Stimulated activated CD4-positive, alpha-beta T cell treated with anti-CD3 and anti-CD28 coated beads, Interleukin-15, amount 100 ng/mL, for 1 hour (primary cell): ENCODE measurements at places on chromosomes 1 and 21.

DNA sequence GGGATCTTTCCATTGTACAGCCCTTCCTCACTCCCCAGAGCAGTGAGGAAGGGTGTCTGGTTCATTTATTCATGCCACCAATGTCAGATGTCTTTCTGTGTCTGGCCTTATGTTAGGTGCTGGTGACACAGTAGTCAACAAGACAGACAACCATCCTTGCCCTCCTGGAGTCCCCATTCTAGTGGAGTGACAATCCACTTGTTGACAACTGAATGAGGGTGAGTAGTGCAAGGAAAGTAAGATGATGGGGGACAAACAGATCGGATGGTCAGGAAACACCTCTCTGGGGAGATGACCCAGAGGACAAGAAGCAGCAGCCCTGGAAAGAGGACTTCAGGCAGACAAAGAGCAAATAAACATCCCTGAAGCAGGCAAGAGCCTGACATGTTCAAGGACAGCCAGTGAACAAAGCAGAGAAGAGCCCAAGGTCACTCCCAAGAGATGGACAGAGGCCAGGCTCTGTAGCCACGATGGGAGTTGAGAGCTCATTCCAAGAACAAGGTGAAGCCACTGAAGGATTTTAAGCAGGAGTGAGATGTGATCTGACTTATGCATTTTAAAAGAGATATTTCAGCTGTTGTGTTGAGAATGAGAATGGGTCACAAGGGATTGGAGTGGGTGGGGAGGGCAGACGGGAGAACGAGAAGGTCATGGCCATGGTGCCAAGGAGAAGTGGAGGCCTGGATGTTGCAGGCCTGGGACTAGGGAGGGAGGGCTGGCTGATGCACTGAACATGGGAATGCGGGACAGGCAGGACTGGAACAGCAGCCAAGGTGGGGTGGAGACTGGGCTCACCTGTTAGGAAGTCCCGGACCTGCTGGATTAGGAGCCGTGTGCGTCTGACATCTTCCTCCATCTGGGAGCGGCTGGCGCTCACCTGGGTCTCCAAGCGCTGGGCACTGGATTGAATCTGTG, 30.2 kb downstream of the LAMB3 start:
- DNase-seq = no peak

DNA sequence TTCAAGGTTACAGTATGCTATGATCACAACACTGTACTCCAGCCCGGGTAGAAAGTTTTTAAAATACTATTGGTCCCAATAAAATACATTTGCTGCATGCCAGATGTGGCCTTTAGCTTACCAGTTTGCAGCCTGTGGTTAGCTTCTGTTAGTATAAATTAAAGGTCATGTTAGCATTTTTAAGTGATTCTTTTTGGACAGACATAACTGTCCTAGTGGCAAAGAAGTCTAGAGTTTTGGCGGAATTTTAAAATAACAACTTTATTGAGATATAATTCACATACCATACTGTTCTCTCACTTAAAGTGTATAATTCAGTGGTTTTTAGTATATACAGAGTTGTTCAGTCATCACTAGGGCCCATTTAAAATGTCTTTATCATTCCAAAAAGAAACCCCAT, 24.3 kb upstream of the TMEM39B start:
- no peak for DNase-seq

- DNase-seq = no peak
Observed at GRCh38 chr1:241787691-241788090, 60.3 kb upstream of the EXO1 start.

DNA sequence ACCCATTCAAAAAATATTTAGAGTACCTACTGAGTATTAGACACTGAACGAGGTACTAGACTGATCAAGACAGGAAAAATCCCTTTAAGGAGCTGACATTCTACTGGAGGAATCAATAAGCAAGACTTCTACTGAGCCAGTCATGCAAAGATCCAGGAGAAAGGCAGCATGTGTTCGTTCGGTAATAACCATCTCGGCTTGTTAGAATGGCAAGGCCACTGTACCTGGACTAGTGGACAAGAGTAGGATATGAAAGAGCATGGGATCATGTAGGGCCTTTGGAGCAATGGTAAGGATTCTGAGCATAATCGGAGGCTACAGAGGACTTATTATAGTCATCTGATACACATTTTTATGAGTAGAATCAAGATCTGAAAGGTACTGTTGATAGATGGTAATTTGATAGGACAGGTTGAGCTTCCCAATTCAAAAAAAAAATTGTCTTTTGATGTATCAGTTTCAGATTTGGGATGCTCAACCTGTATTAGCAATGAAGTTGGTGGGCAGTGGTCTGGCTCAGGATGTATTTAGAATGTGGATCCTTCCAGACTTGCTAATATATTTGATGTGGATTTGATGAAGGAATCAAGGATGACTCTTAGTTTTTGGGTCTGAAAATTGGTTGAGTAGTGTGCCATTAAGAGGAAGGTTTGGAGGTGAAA, 2.3 kb downstream of the COX20 start:
- no peak for DNase-seq

DNA sequence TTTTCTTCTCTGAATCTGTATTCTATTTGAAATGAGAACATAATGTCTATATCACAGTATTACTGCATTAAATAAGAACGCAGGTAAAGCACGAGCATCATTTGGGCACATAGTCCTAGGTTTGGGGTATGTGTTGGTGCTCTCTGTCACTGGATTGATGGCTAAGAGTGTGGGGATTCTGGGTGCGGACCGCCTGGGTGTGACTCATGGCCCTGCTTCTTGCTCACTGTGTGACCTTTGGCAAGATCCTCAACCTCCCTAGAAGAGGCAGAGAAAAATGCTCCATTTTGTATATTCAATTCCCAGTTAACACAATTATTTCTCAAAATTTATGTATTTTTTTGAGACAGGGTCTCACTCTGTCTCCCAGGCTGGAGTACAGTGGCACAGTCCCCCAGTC, 99.7 kb downstream of the LAMC2 start:
- DNase-seq = no peak

DNA sequence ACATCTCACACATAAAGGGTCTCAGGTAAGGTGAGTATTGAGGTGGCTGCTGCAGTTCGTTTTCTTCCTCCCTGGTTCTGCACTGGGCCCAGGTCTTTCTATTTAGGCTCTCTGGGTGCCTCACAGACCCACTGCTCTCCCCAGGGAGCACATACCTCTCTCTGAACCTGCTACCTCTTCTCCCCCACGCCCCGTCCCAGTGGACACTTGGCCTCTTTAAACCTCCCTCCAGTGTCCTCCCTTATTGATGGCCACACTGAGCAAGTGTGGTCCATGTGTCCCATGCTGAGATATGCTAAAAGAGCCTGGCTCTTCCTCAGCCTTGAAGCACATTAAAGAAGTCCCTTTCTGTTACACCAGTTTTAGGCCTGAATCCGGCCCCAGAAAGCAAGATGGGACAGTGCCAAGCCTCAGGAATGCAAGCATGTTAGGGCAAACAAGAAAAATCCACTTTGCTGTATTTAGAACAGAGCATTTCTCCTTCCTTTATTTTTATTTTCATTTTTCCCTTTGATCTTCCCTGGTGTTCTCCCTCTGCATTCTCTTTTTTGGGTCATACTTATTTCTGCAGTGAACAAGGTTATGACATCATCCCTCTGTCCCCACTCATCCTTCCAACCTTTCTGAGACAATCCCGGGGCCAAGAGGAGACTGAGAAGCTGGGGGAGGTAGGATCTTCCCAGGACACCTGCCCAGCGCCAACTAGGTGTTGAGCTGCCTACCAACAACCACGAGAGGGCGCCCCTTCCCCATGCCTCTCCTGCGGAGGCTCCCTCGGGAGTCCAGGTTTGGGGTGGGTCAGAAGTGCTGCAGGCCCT, 5.0 kb upstream of the CHI3L2 start:
- peak; percentile 51 for DNase-seq

DNA sequence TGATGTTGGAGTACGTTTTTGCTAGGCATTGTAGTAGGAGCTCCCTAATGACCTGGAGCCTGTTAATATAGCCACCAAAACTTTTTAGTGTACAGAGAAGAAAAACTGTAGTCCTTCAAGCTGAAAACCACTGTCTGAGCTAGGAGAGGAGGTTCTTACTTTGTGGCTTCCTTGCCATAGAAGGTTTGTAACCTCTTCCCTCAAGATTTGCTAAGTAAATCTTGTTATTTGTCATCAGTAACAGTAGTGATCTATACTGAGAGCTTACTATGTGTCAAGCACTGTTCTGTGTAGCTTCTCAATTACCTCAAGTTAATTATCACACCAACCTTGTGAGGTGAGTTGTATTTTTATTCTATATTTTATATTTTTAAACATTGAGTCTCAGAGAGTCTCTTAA, 21.2 kb upstream of the LRRC8C start:
- no peak for DNase-seq

- no peak for DNase-seq
Observed at GRCh38 chr1:3759796-3760195, 7.5 kb downstream of the CCDC27 start.

- DNase-seq = peak; percentile 33
Observed at GRCh38 chr1:1250786-1251284, 4.3 kb upstream of the C1QTNF12 start.

- DNase-seq = no peak
Observed at GRCh38 chr21:26759731-26760130, 85.5 kb downstream of the ADAMTS1 start.

DNA sequence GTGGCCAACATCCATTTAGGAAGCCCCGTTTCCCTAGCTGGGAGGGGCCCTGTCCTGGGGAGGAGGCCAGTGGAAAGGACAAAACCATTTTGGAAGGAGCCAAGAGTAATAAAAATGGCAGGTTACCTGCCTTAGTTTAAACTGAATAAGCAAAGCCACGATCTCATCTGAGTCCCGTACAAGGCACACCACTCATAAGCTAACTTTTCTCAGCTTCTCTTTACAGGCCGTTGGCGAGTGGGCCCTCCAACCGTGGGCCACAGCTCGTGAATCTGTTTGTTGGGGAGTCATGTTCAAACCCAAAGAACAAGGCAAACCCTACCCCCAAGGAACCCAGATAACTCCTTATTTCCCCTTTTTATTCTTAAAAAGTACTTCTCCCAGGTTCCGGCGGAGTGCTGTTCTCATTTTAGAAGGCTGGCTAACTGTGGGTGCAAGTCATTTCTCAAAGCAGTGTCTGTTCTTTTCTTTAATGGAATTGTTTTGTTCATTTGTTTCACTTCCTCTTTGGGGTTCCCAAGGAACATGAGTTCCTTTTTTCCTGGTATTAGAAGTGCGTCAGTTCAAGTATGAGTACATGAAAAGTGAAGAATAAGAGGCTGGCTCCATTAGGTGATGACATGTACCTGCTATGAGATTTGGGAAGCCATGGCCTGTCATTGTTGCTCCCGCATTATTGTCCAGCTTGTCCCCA, 89.0 kb downstream of the PSMG1 start:
- DNase-seq = no peak

- no peak for DNase-seq
Observed at GRCh38 chr1:58363585-58363984, 182.9 kb downstream of the OMA1 start.
